CD4-positive, alpha-beta T cell treated with Interleukin-17A for 1 hour (primary cell): ENCODE measurements at places on chromosomes 7 and 10.

DNA sequence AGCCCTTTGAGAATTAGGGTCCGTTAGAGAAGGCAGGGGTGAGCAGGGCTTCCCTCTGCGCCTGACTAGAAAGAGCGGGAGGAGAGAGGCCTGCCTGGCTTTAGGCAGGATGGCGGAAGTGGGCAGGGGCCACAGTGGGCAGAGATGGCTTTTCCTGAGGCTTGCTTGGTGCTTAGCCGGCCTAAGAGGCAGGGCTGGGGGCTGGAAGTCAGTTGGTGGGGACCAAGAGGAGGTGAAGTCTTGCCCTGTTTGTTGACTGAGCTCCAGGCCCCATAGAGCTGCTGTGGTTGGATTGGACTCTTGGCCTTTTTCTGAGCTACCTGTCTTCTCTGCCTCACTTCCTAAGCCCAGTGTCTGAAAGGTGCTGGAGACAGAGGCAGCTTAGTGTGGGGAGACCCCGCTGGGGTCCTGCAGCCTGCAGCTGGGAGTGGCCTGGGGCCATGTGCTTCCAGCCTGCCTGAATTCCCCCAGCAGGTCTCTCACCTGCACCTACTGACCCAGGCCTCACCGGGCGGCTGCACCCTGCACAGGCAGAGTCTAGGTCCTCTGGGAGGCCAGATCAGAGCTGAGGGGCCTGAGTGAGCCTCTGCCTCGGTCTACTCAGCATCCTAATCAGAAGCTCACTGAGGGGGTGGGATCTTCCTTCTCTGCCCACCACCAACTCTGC lies 4.8 kb downstream of the FAM241B start:
- no peak for DNase-seq

GRCh38 chr10:106181501-106181900 lies 983.0 kb downstream of the SORCS1 start:
- no peak for DNase-seq

DNA sequence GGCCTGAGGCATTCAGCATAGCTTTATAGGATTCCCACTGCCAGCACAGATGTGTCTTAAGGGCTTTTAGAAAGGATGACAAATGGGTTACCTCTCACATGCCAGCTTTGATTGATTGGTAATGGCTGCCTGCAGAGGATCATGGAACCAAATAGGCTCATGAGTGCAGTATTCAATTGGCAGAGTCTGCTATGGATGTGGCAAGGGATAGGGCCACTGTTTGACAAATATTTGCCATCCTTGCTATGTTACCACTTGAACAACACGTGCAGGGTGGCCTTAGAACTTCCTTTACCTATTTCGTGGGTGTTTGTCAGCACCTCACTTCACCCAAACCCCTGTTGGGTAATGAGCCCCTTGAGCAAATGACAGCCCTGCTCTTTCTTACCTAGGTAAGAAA lies 139.2 kb downstream of the C10orf105 start:
- DNase-seq = no peak

GRCh38 chr10:76034353-76035205 lies 603.2 kb downstream of the LRMDA start:
- no peak for DNase-seq

- no peak for DNase-seq
Observed at GRCh38 chr10:24215603-24216002, 6.7 kb downstream of the KIAA1217 start.

DNA sequence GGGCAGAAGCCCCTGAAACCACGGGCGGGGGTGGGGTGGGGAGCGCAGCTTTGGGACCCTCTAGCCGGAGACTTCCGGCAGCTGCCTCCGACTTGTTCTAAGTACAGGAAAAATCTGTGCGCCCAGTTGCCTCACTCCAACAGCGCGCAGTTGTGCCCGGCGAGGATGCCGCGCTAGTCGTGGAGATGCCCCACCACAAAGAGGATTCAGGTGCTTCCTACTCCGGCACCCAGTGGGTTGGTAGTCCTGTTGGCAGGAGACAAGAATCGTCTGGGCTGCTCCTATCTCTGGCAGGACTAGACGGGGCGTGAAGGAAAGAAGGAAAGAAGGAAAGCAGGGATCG lies 465 bp upstream of the NPY start:
- DNase-seq = no peak

GRCh38 chr7:151330661-151331060 lies 11.0 kb upstream of the NUB1 start:
- no peak for DNase-seq

DNA sequence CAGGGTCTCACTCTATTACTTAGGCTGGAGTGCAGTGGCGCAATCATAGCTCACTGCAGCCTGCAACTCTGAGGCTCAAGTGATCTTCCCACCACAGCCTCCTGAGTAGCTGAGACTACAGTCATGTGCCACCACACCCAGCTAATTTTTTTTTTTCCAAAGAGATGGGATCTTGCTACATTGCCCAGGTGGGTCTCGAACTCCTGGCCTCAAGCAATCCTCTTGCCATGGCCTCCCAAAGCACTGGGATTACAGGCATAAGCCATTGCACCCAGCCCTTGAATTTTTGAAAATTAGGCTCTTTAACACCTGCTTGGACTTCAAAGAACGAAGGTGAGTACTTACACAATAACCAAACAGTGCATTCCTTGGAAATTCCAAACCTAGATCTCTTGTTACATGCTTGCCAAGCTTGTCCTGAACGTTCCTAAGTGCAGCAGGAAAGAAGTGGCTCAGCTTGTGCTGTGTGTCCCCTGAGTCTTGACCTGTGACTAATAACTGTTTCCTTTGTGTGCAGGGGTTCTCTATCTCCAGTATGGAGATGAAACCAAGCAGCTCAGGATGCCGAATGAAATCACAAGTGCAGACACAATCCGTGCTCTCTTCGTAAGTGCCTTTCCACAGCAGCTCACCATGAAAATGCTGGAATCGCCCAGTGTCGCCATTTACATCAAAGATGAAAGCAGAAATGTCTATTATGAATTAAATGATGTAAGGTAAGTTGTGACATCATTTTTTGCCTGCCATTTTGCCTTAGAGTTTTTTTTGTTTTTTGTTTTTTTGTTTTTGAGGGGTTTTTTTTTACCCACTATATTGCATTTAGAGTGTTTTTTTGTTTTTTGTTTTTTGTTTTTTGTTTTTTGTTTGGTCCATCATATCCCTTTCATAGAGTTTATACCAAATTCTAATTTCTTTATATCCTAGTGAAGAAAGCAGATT lies 223.8 kb downstream of the KIAA1217 start:
- DNase-seq = no peak

DNA sequence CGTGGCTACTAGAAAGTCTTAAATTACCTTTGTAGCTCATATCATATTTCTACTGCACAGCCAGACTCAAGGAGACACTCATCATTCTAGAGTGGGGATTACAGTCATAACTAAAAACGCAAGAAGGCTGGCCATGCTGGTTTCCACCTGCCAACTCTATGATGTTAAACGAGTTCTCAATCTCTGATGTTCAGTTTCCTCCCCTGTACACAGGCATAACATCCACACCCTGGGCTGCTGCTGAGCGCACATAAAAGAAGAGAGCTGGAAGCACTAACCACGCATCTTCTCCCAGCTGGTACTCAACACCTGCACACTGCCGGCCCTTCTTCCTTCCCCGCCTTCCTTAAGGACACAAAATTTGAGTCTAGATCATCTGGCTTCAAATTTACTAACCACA lies 60.5 kb downstream of the SORBS1 start:
- no peak for DNase-seq

DNA sequence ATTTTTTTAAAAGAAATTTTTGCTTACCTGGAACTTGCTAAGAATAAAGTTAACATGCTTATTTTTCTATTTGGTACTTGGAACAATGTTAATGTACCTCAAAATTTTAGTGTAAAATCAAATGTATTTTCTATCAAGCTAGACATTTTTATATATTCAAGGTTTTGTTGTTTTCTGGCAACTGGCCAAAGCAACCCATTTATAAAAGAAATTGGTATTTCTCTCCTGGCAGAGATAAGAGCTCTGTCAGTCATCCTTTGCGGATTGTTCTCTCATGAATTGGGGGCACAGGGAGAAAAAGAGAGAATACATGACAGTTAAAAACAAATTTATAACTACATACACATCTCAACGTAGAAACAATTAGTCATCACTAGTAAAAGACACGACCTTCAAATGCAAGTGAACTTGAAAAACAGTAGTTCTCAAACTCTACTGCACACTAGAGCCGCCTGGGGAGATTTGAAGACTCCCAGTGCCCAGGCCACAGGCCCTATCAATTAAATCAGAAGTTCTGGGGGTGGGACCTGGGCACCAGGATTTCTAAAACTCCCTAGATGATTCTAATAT lies 152.4 kb upstream of the LAMB4 start:
- no peak for DNase-seq

DNA sequence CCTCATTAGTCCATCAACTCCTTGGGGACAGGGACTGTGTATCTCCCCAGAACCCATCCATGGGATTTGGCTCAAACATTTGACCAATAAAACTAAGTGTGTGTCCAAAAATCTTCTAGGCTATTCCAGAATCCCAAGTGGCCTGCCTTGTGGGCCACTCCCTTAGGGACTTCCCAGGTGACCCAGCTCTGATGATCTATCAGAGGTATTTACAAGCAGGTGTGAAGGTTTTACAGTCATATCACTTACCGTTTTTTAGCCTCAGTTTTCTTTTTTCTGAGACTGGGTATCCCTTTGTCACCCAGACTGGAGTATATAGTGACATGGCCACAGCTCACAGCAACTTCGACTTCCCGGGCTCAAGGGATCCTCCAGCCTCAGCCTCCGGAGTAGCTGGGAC lies 64.4 kb downstream of the PIP4K2A start:
- DNase-seq = no peak

DNA sequence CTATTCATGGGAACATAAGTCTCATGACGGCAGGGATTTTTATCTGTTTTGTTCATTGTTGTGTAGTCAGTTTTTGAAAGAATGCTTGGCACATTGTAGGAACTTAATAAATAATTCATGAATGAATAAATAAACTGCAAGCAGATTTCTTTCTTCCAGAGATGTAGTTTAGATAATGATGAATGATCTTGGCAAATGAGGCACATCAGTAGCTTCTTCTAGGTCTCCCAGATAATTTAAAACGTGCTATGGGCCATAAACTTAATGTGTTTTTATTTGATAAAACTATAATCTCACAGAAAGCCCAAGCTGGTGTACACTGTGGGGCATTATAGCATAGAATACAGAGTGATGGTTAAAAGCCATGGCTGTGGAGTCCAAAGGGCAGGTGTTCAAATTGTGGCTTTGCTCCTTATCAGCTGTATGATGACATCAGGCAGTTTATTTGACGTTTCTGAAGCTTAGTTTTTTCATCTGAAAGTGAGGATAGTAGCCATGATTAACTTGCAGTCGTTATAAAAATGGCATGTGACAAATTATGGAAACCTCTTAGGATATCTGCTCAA lies 3.5 kb downstream of the MGAM start:
- DNase-seq = no peak

DNA sequence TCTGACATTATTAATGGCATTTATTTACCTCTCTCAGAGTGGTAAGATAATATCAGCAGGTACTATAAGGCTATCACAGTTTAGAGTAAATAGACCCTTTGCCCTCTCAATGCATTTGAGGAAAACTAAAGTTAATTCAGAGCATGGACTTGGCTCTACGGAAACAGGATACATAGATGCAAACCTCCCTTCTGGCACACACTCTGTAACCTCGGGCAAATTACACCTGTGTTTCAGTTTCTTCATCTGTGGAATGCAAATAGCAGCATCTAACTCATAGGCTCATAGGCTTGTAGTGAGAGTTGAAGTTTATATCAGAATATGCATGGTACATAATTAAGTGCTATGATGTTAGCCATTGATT lies 5.6 kb downstream of the RAPGEF5 start:
- DNase-seq = no peak

- DNase-seq = no peak
Observed at GRCh38 chr7:130741331-130741995, 7.5 kb upstream of the KLF14 start.

DNA sequence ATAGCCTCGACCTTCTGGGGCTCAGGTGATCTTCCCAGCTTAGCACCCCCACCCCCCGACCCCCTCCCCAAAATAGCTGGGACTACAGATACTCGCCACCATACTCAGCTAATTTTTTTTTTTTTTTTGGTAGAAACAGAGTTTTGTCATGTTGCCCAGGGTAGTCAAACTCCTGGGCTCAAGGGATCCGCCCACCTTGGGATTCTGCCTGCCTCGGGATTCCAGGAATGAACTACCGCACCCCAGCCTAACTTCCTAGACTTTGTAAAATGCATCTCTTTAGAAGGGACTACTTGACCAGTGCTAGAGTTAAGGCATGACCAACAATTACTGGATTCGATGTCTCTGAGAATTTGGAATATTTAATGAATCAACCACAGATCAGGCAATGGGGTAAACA lies 85.9 kb downstream of the MDFIC start:
- no peak for DNase-seq

DNA sequence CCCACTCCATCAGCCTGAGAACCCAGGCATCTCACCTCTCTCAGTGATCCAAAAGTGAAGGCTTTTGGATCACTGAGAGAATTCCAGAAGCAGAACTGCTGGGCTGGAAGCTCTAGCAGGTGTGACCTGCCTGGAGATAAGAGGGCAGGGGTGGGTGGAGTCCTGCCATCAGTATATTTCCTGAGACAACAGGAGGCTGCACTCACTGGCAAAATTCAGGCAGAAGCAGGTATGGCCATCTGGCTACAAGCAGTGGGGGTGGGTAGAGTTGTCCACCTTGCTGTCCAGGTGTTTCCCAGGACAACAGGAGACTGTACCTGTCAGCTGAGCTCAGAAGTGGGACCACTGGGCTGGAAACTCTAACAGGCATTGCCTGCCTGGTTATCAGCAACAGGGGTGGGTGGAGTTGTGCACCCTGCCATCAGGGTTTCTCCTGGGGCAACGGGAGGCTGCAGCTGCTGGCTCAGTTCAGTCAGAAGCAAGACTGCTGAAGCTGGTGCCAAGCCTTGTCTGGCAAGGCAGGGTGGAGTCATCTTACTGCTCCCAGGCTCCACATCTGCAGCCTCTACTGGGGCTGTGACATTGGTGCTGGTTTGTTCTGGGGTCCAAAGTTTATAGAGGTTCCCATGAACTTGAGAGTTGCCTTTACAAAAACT lies 47.2 kb upstream of the SFTPD start:
- no peak for DNase-seq

GRCh38 chr7:89029864-89030263 lies 234.3 kb upstream of the TEX47 start:
- DNase-seq = no peak

DNA sequence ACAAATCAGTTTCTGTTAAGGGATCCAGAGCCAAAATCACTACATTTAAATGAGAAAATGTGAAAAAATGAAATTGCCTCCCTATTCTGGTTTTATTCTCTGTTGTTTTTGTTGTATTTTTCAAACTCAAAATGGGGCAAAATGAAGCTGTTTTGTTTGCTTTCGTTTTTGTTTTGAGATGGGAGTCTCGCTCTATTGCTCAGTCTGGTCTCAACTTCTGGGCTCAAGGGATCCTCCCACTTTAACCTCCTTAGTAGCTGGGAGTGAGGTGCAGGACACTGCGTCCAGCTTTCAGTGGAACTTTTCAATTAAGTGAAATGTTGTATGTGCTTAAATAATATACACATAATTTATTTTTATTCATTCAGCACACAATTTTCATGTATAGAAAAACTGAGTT lies 205.0 kb downstream of the SORCS1 start:
- no peak for DNase-seq

DNA sequence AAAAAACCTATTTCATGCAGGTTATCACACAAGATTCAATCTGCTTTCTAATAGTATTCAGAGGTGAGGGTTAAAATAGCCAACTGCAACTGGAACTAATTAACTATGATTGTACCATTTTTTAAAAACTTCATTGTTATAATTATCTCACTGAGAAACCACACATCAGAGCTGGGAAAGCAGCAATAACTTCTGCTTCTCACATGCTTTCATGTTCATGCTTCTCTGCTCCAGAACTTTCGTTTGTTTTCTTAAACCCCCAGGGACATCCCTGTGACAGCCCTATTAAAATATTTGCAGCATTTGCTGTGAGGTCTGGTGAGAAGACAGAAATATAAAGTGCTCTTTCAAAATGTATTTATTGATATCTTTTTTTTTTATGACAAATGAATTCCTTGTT lies 389.0 kb upstream of the SORCS1 start:
- no peak for DNase-seq
